Dermis microvascular lymphatic vessel endothelial cell (primary cell): ENCODE measurements at places on chromosomes 4 and X.
A peak's percentile ranks its signal among the peaks of the same experiment; 100 is the strongest.

DNA sequence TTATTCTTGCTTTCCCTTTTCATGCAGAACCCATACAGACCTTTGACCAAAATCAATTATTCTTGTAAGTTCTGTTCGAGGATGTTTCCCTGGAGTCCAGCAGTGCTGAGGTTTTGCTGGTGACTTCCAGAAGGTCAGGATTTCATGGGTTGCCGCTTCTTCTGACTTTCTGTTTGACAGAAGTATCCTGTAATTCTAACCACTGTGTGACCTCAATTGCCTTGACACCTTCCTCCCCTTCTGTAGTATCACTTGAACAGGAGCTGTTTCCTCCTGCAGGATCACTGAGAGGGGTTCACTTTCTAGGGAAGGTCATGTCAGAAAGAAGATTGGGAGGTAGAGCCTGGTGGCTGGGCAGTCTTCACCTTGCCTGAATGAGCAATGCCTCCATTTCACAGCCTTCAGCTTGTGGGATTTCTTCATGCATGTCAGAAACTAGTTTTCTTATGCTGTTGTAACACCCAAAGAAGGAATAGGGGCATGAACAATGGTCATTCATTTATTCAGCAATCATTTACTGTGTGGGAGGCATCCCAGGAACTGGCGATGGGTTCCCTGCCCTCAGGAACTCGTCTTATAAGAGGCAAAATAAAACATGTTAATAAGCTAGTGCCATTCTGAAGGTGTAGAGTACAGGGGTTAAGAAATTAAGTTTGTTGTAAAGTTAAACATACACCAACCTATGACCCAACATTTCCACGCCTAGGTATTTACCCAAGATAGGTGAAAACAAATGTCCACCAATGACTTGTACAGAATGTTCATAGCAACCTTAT lies 205.9 kb downstream of the SOWAHB start:
- no peak for DNase-seq

- peak; percentile 37 for DNase-seq
These were observed 76.1 kb downstream of the MANBA start for GRCh38 chr4:102684610-102685052.

DNA sequence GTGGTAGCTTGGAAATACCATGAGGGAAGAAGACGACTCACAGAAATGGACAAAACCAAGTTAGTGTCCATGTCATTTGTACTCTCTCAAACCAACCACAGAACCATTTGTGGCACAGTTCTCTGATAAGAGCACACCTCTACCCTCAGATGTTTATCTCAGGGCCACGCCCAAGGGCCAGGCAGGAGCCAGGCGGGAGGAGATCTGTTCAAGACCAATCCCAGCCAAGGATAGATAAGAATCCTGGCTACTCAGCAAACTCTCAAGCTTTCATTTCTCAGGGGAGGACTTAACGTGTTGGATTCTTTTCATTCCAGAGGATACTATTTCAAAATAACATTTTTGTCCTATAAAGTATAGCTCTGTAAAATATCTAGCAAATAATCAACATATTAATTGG lies 95.0 kb downstream of the NYX start:
- DNase-seq: no peak

GRCh38 chr4:140300271-140300970 lies 73.0 kb upstream of the SCOC start:
- DNase-seq: peak; percentile 60

- no peak for DNase-seq
These were observed 2315.4 kb upstream of the AGA start for GRCh38 chr4:179757641-179758040.

GRCh38 chr4:99763635-99764101 lies 53.0 kb upstream of the DAPP1 start:
- DNase-seq: no peak

DNA sequence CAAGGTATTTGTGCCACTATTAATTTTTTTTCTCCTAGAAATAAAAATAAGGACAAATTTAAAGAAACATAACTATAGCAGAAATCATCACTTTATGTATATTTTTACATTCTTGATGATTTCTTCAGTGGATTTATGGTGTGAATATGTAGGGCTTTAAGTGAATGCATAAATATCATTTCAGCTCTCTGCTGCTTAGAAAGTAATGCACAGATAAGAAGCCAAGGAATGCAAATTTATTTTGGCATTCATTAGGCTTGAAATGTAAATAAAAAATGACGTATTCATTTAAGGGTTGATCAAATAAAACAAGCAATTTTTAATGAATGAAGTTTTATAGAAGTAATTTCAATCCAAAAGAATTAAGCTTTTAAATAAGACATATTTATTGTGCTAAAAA lies 66.3 kb downstream of the NFKB1 start:
- DNase-seq: no peak

DNA sequence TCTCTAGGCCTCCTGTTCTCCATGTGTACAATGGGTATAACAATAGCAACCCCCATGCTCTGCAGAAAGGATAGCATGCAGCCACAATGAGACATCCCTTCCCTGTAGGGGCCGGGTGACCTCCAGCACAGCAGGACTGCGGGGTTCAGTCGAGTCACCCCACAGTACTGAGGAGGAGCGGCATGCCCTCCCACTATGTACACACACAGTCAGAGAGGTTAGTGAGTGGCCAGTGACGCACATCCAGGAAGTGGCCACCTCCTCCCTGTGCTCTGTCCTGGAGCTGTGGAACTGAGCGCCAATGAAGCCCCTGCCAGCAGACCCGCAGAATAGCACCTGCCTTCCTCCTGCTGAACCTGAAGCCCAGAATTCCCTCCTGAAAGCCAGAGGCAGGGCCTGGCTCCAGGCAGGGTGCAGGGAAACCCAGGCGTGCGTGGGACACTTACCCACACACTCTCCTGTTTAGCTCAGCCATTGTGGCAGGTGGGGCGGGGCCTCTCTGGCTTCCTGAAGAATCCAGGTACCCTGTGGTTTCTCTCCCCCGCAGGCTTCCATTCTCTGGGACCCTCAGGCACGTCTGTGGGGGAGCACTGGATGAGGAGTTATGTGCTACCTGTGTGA lies 50.0 kb downstream of the WFS1 start:
- DNase-seq: no peak

DNA sequence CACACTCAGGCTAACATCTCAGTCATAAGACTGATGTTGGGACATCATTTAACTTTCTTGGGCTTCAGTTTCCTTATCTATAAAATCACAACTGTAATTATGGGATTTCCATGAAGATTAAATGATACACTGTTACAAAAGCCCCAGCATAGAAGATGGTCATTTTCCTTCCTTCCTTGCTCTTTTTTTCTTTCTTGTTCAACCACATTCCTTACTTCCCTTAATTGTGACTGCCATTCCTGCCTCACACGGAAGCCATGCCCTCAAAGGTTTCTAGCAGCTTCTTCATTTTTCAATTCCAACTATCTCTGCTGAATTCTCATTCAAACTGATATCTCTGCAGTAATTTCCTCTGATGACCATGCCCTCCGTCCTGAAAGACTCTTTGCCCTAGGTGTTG lies 311.8 kb downstream of the PPP3CA start:
- DNase-seq: no peak

GRCh38 chr4:148116264-148116663 lies 325.9 kb downstream of the NR3C2 start:
- peak; percentile 3 for DNase-seq

- peak; percentile 23 for DNase-seq
These were observed 244.3 kb downstream of the ARHGAP10 start for GRCh38 chr4:147975933-147976928.

- peak; percentile 5 for DNase-seq
These were observed 2.6 kb downstream of the PHKA2 start for GRCh38 chrX:18981124-18981807.

- DNase-seq: no peak
These were observed 77.6 kb downstream of the MXRA5 start for GRCh38 chrX:3268829-3269228.

DNA sequence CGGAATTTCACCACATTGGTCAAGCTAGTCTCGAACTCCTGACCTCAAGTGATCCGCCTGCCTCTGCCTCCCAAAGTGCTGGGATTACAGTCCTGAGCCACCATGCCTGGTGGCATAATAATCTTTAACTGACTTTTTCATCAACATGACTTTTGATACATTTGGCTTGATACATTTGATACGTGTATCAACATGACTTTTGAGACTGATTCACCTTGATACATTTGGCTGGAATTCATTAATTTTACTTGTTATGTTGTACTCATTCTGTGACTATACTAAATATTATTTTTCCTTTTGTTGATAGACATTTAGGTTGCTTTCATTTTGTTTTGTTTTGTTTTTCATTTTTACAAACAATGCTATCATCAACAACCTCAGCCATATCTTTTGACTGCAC lies 6.3 kb downstream of the TMEM154 start:
- DNase-seq: no peak

- DNase-seq: no peak
These were observed 131.4 kb downstream of the TRAM1L1 start for GRCh38 chr4:116953947-116954346.

DNA sequence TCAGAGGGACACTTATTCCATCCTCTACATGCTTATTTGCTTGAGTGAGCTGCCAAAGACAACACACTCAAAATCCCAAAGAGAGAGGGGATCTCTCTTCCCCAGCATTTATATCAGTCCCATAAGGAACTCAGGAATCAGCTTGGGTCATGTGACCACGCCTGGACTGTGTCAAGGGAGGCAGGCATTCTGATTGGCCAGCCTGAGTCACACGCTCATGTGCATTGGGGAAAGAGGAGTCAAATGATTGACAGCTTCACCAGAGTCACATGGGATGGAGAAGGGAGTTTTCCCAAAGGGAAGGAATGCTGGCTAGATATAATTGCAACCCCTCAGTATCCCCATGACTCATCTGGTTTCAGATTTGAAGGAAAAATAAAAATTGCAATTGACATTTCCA lies 49.0 kb downstream of the RWDD4 start:
- no peak for DNase-seq

DNA sequence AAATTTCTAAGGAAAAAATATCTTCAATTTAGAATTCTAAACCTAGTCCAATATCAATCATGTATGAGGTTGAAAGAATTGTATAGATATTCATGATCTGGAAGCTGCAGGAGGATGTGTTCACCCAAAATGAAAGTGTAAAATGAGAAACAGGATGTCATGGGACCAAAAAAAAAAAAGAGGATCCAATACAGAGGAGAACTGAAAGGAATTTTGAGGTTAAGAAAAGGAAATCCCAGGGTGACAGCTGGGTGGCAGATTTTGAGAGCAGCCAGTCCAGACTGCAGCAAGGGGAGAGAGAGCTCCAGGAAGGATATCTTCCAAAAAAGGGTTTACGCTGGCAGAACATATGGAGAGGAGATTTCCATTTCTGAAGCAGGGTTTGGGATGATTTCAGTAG lies 38.9 kb downstream of the TLR10 start:
- DNase-seq: no peak

GRCh38 chrX:154607370-154607769 lies 11.7 kb downstream of the CTAG1B start:
- DNase-seq: peak; percentile 80

DNA sequence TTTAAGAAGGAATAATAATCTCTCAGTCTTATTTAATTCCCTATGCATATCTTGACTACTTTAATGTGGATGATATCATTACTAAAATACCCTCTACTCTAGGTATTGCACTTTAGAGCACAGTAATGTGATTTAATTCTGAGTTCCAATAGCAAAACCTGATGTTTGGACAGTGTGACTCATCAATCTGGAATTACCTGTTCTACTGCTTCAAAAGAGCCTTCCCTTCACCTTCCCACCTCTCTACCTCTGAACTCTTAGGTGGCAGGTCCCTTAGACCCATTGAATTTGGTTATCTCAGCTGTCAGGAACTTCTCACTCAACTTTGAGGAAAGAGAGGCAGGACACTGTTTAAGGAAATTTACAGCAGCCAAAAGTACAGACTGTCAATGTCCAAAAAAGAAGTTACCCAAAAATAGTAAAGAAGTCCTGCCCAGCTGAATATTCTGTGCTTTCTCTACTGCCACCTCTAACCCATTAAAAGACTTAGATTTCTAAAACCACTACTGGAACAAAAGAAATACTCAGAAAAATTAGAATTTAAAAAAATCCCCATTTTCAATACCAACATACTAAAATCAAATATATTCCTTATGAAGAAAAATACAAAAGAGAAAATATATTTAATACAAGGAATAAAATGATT lies 123.1 kb upstream of the GPM6A start:
- no peak for DNase-seq

- no peak for DNase-seq
These were observed 122.9 kb downstream of the UBE2NL start for GRCh38 chrX:144006811-144007210.

GRCh38 chrX:94089149-94089548 lies 415.1 kb downstream of the FAM133A start:
- no peak for DNase-seq

- no peak for DNase-seq
These were observed 208.7 kb downstream of the MAPK10 start for GRCh38 chr4:86151196-86151595.

GRCh38 chr4:68148800-68149685 lies 19.4 kb upstream of the TMPRSS11F start:
- no peak for DNase-seq

DNA sequence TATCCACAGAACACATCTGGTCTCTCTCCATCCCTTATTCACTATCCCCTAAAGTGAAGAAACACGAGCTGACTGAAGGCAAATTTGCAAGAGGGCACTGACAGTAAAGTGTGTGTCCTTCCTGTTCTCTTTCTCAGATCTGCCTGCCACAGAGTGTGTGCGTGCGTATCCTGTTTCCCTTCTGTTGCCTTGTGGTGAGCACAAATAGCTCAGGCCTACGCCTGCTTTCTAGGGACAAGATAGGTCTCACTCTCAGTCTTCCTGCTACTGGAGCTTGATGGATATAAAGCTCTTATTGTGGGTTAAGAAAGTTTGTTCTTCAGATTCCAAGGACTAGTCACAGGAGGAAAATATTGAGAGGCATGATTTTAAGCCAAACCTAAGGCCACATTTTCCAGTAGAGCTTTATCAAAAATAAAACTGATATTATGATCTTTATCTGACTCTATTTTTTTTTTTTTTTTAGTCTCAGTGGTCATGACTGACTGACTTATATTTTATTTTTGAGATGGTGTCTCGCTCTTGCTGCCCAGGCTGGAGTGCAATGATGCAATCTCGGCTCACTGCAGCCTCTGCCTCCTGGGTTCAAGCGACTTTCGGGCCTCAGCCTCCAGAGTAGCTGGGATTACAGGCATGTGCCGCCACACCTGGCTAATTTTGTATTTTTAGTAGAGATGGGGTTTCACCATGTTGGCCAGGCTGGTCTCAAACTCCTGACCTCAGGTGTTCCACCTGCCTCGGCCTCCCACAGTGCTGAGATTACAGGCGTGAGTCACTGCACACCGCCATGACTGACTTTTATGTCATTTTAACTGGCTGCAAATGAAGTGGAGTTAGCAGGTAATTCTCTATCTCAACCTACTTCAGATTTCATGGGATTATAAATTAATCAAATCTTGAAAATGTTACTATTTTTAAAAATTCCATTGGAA lies 140.3 kb upstream of the SH3RF1 start:
- peak; percentile 68 for DNase-seq

GRCh38 chr4:7324651-7325121 lies 110.0 kb downstream of the PSAPL1 start:
- DNase-seq: no peak

- DNase-seq: peak; percentile 36
These were observed 3.2 kb upstream of the FGF2 start for GRCh38 chr4:122823476-122823875.
